ENCODE measurements at places on chromosomes 11 and 22.

- no peak for DNase-seq
Measured at GRCh38 chr11:115180272-115180671, 323.9 kb downstream of the CADM1 start.

DNA sequence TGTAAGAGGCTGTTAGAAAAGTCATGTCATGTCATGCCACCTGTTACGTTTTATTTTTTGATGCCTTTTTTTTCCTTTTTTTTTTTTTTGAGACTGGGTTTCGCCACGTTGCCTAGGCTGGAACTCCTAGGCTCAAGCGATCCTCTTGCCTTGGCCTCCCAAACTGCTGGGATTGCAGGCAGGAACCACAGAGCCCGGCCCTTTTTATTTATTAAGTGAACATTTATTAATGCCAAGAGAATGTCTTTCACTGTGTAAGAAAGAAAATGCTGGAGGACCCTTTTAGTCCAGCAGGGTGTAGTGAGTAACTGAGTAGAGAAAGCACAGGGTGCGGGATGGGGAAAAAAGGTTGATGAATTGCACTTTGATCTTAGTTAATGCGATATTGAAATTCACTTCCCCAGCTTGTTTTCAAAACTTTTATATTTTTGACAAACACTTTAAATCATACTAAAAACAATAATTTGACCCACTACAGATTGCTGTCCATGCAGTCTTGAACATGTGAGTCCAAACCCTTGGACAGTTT is 2.3 kb upstream of the XBP1 start:
- no peak for DNase-seq

GRCh38 chr11:119525180-119525866 is 102.4 kb upstream of the THY1 start:
- DNase-seq = no peak

DNA sequence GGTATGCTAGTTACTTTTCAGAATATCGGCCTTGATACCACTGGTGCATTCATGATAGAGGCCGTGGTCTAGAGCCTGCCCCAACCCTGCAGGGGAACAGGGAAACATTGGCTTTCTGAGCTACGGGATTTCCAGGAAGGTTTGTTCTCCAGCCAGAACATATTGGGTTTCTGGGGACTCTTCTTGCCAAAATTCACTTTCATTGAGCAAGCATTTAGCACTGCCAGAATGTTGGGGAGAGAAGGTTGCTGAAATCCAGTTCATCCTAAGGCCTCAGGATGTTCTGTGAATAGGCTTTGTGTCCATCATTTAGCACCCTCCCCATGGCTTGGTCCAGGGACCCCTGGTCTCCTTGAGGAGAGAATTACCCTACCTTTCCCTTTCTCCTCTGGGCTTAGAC is 36.7 kb downstream of the DRG1 start:
- peak; percentile 20 for DNase-seq

DNA sequence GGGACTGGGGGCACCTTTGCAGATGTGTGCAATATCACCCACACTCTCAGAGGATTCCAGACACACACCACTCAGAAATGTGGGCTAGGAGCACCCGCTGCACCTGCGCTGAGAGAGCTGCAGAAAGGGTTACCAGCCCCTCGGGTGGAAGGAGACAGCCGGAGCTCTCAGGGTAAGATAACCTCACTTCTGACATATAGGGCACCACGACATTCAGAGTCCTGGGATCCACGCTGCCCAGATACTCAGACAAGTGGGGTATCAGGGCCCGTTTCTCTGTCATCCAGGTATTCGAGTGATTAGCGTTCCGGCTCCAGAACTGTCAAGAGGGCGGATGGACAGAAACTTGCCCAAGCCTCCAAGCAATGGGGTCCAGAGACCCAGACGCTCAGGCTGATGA is 6.2 kb upstream of the SYT8 start:
- no peak for DNase-seq

- peak; percentile 69 for DNase-seq
Measured at GRCh38 chr11:61893981-61894380, 2.6 kb upstream of the FADS3 start.

- no peak for DNase-seq
Measured at GRCh38 chr22:26690654-26691376, 33.4 kb downstream of the MIAT start.

DNA sequence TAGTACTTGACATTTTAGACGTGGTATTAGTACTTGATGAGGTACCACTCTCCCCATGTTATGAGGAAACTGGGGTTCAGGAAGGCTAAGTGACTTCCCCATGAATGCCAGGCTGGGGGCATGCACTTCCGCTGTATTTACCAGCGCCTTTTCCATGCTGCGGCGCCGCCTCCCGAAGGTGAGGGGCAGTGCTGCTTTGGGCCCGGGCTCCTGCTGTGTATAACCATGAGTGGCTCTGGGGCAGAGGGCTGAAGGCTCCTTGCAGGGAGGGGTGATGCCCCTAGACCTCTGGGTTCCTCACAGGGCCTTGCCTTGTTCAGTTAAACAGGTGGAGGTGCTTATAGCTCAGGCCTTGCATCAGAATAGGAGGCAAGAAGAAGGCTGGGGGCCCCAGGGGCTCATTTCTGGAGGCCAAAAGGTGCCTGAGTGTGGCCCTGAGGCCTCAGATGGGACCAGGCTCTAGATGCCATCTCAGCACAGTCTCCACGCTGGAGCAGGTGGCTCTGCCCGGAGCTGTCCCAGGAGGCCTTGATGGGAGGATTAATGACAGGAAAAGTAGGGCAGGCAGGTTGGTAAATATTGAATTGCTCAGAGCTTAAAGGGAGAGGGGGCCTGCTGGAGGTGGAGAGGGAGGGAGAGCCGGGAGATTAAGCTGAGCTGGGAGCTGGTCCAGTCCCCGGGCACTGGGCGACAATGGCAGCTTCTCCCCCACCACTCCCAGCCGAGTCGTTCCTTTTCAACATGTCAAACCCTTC is 129.6 kb downstream of the CEP164 start:
- no peak for DNase-seq

GRCh38 chr22:47310601-47311000 is 548.2 kb downstream of the TBC1D22A start:
- no peak for DNase-seq

GRCh38 chr11:124861670-124862069 is 3.6 kb upstream of the ROBO3 start:
- DNase-seq = no peak

- DNase-seq = no peak
Measured at GRCh38 chr22:24337894-24338645, 67.4 kb downstream of the SPECC1L start.

DNA sequence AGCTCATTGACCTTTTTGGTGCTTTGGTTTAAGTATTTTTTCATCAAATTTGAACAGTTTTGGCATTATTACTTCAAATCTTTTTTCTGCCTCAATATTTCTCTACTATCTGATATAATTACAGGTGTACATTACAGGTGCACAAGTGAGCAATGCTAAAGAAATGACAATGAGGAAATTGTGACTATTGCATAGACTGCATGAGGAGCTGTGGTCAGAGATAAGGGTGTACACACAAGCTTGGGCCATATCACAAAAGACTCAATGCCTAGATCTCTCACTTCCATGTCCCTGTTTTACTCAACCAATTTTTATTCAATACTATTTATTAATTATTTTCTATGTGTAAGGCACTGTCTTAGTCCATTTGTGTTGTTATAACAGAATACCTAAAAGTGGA is 251.0 kb upstream of the UBASH3B start:
- no peak for DNase-seq

- DNase-seq = peak; percentile 56
Measured at GRCh38 chr11:73866586-73866996, 10.1 kb downstream of the COA4 start.

DNA sequence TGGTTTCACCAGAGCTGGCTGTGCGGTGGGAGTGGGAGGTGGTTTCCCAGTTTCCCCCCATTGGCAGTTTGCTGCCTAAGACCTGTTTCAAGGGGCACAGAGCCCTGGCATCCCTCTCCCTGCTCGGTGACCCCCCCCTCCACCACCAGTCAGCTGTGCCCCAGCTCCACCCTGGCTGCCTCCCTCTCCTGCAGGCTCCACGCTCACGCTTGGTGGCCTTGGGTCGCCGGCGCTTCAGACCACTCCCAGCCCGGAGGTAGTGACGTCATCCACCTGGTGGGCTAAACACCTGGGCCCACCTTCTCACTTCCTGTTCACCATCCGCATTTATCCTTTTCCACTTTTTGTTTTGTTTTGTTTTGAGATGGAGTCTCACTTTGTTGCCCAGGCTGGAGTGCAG is 7.8 kb downstream of the GAL start:
- DNase-seq = no peak

- DNase-seq = no peak
Measured at GRCh38 chr11:129278586-129279319, 86.6 kb upstream of the ARHGAP32 start.

GRCh38 chr11:134272381-134273316 is 3.5 kb upstream of the GLB1L3 start:
- no peak for DNase-seq

GRCh38 chr22:41828516-41828915 is 4.4 kb upstream of the SREBF2 start:
- no peak for DNase-seq

DNA sequence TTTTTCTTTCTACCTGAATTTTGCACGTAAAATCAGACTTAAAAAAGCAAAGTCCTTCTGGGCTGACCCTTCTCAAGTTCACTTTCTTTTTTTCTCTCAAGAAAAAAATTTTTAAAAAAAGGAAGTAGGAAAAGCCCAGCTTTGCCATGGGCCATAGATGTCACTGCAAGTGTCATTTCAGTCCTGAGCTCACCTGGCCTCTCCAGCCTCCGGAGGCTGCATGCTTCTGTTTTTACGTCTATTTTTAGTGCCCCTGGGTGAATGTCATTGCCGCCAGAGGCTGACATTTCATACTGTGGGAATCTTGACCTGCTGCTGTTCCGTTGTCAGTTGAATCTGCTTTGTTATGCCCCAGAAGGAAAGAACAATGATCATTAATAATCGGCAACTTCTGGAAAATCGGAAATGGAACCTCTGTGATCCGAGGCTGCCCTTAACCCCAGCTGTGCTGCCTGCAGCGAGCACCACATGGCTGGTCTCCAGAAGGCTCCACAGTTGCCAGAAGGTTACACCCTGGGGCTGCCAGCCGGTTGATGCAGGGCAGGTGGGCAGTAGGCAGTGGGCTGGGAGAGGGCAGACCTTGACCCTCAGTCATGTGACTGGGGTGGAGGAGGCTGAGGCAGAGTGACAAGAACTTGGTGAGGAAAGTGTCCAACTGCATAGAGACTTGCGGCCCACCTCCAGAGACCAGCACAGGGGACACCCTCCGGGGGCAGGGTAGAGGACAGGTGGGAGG is 16.7 kb upstream of the MYEOV start:
- no peak for DNase-seq

DNA sequence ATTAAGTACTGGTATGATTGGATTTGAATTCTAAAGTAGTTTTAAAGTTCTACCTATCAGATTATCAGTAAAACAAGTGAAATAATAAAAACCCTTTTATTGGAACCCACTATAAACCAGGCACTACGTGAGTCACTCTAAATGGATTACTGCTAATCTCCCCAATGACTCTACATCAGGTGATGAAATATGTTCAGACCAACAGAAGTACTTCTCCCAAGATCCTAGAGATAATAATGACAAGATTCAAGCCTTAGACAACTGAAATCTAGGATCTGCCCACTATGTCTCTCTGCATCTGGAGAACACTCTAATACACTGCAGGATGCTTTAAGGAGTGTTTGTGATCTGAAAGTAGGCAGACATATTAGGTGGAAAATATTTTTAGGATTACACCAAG is 652.1 kb upstream of the CHORDC1 start:
- no peak for DNase-seq

DNA sequence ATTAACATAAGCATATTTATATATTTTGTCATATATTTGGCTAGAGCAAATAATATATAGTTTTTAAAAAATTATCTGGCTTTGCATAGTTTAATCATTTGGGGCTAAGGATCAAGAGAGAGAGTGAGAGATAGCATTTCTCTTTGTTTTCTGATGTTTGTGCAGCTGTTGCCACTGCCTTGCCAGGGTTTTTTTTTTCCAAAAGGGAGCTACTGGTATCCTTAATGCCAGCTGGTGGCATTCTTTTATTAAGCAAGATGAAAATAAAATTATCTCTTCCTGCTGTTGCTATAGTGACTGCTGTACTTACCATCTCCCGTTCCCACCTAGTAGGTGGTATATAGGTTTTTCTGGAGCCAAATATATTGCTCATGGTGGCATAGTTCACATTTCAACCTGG is 793.3 kb upstream of the ARHGAP42 start:
- DNase-seq = no peak

DNA sequence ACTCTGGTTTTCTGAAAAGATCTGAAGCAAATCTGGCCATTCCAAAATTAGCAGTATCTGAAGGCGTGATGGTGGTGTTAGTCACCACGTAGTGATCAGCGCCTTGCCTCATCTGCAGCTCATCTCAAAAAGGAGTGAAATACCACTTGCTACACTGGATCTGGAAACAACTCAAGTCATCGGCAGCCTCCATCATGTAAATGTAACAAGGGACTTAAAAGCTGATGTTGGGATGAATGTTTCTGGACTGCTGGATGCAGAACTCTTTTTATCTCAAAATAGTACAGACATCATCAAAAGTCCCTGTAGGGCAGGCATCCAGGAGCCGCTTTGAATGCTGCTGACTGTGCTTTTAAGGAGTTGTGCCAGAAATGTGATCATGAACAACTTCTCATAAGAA is 14.1 kb upstream of the APLP2 start:
- no peak for DNase-seq

- no peak for DNase-seq
Measured at GRCh38 chr11:112806876-112807275, 154.3 kb upstream of the NCAM1 start.

GRCh38 chr11:67483831-67484665 is 1.2 kb downstream of the AIP start:
- DNase-seq = no peak

GRCh38 chr22:46587492-46588278 is 32.5 kb upstream of the GRAMD4 start:
- no peak for DNase-seq

DNA sequence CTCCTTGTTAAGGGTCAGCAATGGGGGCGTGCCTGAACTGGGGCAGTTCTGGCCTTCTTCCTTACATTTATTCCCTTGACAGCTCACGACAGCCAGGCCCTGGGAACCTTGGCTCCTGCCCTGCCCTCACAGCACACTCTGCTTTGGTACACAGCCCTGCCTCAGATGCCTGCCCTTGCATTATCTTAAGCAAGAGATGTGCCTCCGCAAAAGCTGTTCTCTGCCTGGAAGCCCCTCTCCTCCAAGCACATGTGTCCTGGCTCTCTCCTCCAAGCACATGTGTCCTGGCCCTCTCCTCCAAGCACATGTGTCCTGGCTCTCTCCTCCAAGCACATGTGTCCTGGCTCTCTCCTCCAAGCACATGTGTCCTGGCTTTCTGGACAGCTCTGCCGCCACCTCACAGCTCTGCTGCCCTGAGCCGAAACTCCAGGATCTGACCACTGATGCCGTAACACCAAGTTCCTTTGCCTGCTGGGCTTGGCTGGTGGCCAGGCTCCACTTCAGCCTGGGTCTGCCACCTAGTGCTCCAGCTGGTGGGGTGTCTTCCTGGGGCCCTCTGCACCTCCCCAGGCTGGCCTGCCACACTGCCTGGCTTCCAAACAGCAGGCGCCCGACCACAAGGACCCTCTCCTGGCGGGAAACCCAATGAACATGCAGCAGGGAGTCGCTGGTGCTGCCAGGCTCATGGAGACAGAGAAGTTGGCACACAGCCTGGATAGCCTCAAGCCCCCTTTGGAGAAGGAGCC is 53.0 kb downstream of the SCUBE1 start:
- no peak for DNase-seq

GRCh38 chr11:12430954-12431595 is 53.7 kb downstream of the PARVA start:
- peak; percentile 79 for DNase-seq
